ELF-1 (cell line): ENCODE measurements at places on chromosomes 3 and 15.

DNA sequence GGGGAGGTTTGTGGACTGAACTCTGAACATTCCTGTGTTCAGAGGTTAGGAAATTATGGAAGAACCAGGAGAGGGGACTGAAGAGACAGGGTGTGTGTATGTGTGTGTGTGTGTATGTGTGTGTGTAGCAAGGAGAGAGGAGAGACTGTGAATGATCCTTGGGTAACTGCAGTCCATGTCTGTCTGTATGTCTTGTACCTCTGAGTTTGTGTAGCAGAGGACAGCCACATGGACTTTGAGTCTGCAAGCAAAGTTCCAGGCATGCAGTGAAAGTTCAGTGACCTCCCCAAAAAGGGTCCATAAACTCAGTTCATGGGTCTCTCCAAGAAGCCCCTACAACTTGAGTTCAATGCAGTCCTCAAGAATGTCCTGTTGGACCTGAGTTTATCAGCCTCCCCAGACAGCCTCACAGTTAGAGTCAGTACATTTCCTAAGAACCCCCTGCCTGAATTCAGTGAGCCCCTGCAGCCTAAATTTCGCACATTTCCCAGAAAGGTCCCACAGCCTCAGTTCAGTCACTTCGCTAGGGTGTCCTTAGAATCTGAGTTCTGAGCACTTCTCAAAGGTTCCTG lies 28.3 kb upstream of the HERC1 start:
- DNase-seq = no peak

DNA sequence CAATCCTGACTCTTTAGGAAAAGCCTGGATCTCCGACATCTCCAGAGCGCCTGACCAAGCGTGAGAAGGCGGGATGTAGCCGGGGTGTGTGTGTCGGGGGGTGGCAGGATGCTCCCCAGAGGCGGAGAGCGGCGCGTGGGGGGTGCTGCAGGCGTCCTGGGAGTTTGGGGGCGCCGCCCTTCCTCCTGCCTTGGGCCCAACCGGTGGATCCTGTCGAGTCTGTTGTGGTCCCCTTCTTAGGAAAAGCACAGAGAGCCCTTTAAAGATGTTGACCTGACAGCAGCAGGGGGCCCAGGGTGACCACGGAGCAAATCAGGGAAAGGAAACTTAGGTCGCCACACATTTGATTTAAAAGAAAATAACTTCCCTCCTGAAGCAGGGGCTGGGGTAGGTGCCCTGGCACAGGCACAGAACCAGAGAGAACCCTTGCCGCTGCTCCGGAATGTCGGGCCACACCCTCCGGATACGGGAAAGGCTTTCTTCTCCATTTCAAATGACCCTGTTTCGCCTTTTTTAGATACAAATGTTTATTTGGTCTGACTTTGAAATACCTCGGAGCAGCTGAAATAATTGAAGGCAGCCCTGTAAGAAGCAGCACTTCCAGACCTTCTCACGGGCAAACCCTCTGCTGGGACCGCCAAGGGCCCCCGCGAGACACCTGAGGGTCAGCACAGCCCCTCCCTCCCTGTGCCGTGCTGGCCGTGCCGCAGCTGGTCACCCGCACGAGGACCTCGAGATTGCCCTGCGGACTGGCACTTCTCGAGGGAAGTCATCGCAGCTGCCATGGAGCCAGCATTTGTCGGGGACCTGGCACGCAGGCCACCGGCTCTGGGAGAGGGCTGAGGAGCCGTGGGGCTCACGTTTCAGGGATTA lies 102.9 kb upstream of the KLF13 start:
- DNase-seq = no peak

- DNase-seq = no peak
These were observed 444.5 kb downstream of the PLOD2 start for GRCh38 chr3:145716519-145716918.

DNA sequence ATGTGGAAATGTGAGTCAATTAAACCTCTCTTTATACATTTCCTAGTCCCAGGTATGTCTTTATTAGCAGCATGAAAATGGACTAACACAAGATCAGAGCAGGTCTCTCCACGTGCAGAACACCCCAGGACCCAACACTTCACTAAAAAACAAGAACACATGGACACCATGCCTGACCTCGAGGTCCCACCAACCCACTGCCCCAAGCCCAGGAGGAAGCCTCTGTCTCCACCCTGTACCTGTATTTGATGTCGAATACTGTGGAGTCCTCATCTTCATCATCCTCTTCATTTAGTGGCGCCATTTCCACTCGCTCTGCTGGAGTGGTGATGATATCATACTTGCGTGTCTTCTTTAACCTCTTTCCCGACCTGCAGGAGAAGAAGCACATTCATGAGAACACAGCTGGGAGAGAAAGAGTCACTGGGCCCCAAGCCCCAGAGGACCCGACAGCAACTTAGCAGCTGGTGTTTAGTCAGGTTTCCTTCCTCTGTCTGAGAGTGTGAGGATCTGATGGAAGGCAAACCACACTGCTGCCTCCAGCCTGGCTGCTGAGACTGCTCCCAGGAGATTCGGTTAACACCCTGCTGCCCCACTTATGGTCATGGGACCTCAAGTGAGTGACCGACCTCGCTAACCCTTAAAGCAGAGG lies 25.5 kb downstream of the FAM174B start:
- DNase-seq = no peak

GRCh38 chr15:93048759-93049161 lies 40.3 kb downstream of the RGMA start:
- no peak for DNase-seq

GRCh38 chr3:56787258-56787775 lies 14.4 kb downstream of the ARHGEF3 start:
- no peak for DNase-seq

DNA sequence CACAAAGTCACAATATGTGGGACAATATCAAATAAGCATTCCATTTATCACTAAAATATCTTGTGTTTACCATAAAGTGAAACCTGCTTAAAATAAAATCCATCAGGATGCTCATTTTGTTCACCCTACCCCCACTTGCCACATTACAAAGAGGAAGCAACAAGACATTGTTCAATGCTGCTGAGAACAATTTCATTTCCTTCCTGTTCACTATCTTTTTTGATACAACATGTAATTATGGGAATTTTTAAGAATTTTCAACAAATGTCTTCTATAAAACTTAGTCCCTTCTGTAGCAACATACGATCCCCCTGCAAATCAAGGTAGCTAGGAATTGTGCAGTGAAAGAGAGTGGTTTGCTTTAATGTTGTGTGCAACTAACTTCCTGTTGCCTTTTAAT lies 34.9 kb upstream of the GPR160 start:
- DNase-seq = no peak

- DNase-seq = no peak
These were observed 1.8 kb downstream of the WWTR1 start for GRCh38 chr3:149655826-149656574.

GRCh38 chr15:82900511-82901060 lies 51.9 kb downstream of the HOMER2 start:
- DNase-seq = no peak

- DNase-seq = no peak
These were observed 5.8 kb downstream of the TRA2B start for GRCh38 chr3:185931777-185932612.

GRCh38 chr3:130490241-130490640 lies 26.7 kb upstream of the COL6A6 start:
- no peak for DNase-seq

GRCh38 chr15:77851691-77852090 lies 219.0 kb upstream of the LINGO1 start:
- no peak for DNase-seq

GRCh38 chr15:64870353-64870752 lies 28.6 kb downstream of the PLEKHO2 start:
- no peak for DNase-seq

- DNase-seq = no peak
These were observed 363 bp downstream of the GTF2E1 start for GRCh38 chr3:120742849-120743365.

GRCh38 chr3:69428657-69429255 lies 42.9 kb upstream of the FRMD4B start:
- DNase-seq = no peak

DNA sequence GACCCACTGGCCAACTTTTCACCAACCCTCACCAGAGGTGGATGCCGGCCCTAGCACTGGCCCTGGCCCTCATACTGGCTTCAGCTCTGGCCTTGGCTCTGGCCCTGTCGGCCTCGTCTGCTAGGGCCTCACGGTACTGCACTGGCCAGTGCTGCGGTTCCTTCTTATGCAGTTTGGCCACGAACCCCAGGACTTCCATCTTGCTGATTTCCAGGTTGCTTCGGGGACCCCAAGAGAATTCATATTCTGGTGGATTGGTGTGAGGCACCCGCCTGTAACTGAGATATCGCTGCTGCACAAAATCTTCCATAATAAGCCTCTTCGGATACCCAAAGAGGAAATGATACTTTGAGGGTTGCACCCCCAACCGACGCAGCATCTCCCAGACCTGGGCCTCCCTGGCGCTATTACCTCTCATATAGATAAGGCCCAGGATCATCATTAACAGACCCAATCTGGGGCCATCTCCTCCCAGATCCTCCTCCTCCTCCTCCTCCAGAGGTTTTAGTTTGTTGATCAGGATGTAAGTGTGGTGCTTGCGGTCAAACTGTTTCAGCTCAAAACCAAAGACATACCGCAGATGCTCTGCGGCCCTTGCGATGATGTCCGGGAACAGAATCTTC lies 883 bp downstream of the MAGEF1 start:
- no peak for DNase-seq

- DNase-seq = no peak
These were observed 45.1 kb downstream of the HMCES start for GRCh38 chr3:129323651-129324294.

GRCh38 chr3:197010556-197011351 lies 18.9 kb downstream of the MELTF start:
- DNase-seq = no peak

- no peak for DNase-seq
These were observed 114.1 kb downstream of the DCLK3 start for GRCh38 chr3:36650271-36650671.
